ENCODE measurements at places on chromosomes 11 and 22. TPM values are rescaled to one million over a fixed set of nuclear protein-coding genes. Genes with fewer than 3 reads are reported as not detected.

The SUN2 gene
- polyA plus RNA-seq: 643 TPM

The KCNJ1 gene
- not detected for polyA plus RNA-seq

The NCF4 gene
- 26.8 TPM for polyA plus RNA-seq

The CARD10 gene
- polyA plus RNA-seq: not detected

The CCDC188 gene
- not detected for polyA plus RNA-seq

The ALKBH3 gene
- polyA plus RNA-seq: 49.8 TPM

The ADAMTS8 gene
- not detected for polyA plus RNA-seq

The INPP5J gene
- not detected for polyA plus RNA-seq

The SMPD1 gene
- polyA plus RNA-seq: 12.1 TPM

The TMEM9B gene
- polyA plus RNA-seq: 97.6 TPM

The INS gene
- not detected for polyA plus RNA-seq

The KIAA1671 gene
- polyA plus RNA-seq: 0.68 TPM

The MPEG1 gene
- polyA plus RNA-seq: 0.25 TPM

The GGTLC3 gene
- polyA plus RNA-seq: not detected

The BATF2 gene
- not detected for polyA plus RNA-seq

The LRRN4CL gene
- not detected for polyA plus RNA-seq

The OR52E8 gene
- not detected for polyA plus RNA-seq

The ZPR1 gene
- 48.1 TPM for polyA plus RNA-seq

The ACRV1 gene
- not detected for polyA plus RNA-seq

The CEP126 gene
- polyA plus RNA-seq: 0.71 TPM

The FGF19 gene
- polyA plus RNA-seq: not detected

The SLC39A13 gene
- 22.3 TPM for polyA plus RNA-seq

The CAVIN3 gene
- polyA plus RNA-seq: not detected

The PHF5A gene
- 31.6 TPM for polyA plus RNA-seq

The BTBD18 gene
- 0.34 TPM for polyA plus RNA-seq

The CCDC83 gene
- polyA plus RNA-seq: not detected

The SAA4 gene
- not detected for polyA plus RNA-seq

The ZNF143 gene
- 41.7 TPM for polyA plus RNA-seq

The B3GAT1 gene
- polyA plus RNA-seq: not detected

The CADM1 gene
- 2.8 TPM for polyA plus RNA-seq

The VPREB1 gene
- polyA plus RNA-seq: not detected

The PGA5 gene
- polyA plus RNA-seq: not detected

The SYNGR1 gene
- polyA plus RNA-seq: 0.30 TPM

The GNAZ gene
- polyA plus RNA-seq: 0.05 TPM

The SLCO2B1 gene
- polyA plus RNA-seq: not detected

The TSGA10IP gene
- polyA plus RNA-seq: not detected

The TMEM138 gene
- polyA plus RNA-seq: 59.2 TPM

The GPR83 gene
- not detected for polyA plus RNA-seq

The AMOTL1 gene
- polyA plus RNA-seq: not detected

The CNIH2 gene
- polyA plus RNA-seq: not detected

The DKK3 gene
- polyA plus RNA-seq: 2.9 TPM

The PGM2L1 gene
- 5.9 TPM for polyA plus RNA-seq
